ENCODE measurements at places on chromosomes 1 and 21.

GRCh38 chr1:6724517-6725141 is 23.0 kb upstream of the DNAJC11 start:
- DNase-seq: no peak

GRCh38 chr1:208445758-208446203 is 201.6 kb upstream of the PLXNA2 start:
- DNase-seq: no peak

DNA sequence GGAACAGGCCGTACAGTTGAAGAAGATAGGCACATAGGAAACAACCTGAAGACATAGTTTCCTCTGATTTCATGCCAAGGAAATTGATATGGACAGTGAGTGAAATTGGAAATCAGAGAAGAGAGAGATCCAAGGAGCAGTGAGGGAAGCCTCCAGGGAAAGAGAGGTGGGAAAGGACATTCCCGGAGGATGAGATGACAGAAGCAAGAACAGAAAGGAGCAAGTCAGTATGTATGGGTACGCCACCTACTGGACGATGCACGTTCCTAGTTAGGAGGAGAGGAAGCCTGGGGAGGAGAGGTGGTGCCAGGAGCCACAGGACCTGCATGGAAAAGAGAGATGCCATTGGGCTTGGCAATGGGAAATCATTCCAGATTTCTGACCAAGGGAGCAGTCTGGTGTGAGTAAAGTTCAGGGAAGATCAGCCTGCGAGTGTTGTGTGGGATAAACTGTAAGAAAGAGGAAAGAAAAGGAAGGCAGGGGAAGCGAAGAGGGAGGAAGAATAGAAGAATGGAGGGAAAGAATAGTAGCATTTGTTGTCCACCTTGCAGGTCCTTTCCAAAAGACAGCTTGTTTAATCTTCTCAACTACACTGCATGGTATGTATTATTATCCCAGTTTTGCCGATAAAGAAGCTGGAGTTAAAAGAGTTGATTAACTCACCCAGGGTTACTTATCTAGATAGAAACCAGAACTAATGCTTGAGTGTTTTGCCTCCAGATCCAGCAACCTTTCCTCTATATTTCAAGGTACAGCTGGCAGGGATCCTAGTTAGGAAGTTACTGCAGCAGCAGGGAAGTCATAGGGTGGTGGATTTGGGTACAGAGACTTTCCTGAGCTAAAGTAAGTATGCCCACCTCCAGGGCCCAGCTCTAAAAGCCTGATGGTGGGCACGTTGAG is 27.4 kb downstream of the C1orf116 start:
- peak; percentile 12 for DNase-seq

DNA sequence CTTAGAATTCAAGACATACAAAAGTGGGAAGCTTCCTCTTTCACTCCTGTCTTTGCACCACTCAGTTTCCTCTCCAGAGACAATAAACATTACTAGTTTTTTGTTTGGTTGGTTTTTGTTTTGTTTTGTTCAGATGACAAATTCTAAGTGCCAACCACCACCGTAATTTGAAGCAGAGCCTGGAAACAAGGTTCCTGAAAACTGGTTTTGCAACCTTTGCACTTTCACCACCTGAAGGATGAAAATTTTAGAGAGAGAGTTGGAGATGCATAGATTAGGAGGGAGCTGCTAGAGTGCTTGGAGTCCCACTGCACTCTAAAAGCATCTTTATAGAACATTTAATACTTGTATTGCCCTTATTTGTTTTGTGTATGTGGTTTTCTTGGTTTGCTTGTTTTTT is 20.2 kb upstream of the MGST3 start:
- DNase-seq: no peak

DNA sequence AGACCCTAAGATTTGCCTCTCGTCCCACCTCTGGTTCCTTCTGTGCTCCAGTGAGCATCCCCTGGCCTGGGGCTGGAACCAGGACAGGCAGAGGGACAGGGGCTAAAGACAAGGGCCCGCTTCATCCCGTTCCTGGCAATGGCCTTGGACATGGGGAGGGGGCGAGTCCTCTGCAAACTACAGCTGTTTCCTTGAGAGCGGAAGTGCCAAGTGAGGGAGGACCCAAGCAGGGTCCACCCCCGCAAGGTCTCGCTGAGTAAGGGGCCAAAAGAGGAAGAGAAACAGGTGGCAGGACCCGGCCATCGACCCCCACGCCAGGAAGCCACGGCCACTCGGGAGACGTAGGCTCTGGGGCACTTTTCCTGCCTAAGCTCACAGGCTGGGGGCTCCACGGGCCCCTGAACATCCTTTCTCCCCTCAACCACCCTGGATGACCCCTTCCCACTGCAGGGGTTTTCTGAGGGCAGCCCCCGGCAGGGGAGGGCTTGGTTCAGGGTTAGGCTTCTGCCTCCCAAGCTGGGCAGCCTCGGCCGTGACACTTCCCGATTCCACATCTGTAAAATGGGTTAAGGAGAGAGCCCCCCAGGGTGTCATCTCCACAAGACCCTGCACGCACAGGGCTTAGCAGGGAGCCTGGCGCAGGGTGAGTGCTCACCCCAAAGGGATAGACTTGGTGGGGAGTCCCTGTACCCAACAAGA is 17.9 kb upstream of the PLEKHG5 start:
- no peak for DNase-seq

- no peak for DNase-seq
These were observed 2.2 kb downstream of the PPP2R5A start for GRCh38 chr1:212287261-212287895.

GRCh38 chr1:198088360-198089071 is 68.3 kb upstream of the NEK7 start:
- no peak for DNase-seq

DNA sequence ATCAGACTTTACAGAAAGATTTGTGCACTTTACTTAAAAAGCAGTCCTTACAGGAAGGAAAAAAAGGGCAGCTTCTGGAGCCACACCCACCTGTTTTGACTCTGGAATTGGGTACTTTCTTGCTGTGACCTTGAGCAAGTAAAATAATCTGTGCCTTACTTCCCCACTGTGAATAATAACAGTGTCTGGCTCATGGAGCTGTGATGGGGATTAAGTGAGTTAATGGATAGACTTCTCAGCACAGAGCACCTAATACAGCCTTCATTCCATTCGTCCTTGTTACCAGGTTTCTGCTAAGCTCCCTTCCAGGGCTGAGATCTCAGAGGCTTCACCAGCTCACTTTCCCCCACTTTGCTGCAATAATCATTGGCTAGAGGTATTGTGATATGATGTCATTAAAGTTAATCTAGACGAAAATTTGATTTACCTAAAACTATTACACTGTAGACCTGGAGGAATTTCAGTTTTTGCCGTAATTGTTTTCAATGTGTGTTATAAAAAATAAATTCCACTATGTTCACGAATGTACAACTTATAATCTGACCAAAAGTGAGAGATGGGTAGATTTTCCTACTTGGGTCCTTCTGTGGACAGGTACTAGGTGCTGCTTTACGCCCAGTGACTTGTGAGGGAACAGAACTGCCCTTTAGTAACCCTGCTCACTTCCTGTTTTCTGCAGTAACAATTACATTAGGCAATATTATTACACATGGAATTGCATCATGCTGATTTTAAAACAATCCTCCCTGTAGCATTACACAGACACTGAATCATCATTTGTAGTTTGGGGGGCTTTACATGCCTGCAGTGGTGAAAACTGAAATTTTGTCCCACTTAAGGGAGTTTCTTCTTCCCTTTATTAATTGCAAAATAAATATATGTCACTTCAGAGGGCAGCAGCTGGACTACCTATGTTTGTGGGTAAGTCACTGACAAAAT is 19.7 kb upstream of the ABCG1 start:
- DNase-seq: no peak

- no peak for DNase-seq
These were observed 28.4 kb upstream of the CEP350 start for GRCh38 chr1:179925922-179926849.

GRCh38 chr1:22139066-22139594 is 3.8 kb downstream of the WNT4 start:
- no peak for DNase-seq

- no peak for DNase-seq
These were observed 26.1 kb downstream of the PKP1 start for GRCh38 chr1:201309416-201309815.

GRCh38 chr1:11874258-11874562 is 15.5 kb upstream of the NPPB start:
- DNase-seq: no peak

DNA sequence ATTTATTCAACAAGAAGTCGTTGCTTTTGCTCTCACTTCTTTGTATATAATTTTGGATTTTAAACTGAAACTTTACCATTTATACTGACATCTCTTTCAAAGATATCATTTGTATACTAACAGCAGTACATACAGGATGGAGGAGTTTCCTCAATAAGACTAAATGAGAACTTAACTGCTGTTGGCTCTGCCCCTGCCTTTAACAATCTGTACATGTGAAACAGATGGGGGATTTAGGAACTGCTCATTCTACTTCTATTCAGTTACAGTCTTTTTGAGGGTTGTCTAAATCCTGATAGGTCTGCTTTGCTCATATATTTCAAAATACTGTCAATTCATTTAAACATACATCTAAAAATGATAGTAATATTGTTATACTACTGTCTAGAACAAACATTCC is 663.2 kb downstream of the ADGRL2 start:
- DNase-seq: no peak

DNA sequence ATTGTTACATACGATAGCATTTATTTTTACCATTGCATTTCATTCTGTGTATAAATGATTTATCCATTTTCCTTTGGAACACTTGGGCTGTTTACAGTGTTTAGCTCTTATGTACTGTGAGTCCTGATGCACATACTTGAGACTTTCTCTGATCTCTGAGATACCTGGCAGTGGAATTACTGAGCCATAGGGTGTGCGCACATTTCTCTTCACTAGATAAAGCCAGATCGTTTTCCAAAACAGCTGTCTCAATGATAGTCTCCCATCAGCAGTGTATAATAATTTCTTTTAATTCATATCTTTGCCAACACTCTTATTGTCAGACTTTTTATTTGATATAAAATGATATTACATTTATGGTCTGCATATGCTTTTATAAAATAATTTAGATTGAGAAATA is 66.2 kb downstream of the VPS13D start:
- no peak for DNase-seq

DNA sequence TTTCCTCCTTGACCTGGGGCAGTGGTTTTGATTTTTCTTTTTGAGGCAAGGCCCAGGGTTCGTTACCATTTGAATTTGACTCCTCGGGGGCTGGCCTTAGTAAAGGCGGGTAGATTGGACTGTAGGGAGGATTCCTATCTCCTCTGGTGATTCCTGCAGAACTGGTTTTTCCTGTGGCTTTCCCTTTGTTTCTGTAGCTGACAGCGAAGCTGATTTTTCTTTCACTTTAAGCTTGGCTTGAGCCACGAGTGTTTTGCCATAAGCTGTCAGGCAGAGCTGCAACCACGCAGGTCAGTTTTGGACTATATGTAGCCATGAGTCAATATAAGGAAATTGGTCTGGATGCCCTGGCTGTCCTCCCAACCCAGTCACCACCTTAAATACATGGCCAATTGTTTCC is 28.7 kb upstream of the KCNJ15 start:
- DNase-seq: no peak

- no peak for DNase-seq
These were observed 11.2 kb downstream of the PRMT2 start for GRCh38 chr21:46646541-46647154.

- DNase-seq: no peak
These were observed 37.2 kb upstream of the ST6GALNAC3 start for GRCh38 chr1:76037324-76037723.

DNA sequence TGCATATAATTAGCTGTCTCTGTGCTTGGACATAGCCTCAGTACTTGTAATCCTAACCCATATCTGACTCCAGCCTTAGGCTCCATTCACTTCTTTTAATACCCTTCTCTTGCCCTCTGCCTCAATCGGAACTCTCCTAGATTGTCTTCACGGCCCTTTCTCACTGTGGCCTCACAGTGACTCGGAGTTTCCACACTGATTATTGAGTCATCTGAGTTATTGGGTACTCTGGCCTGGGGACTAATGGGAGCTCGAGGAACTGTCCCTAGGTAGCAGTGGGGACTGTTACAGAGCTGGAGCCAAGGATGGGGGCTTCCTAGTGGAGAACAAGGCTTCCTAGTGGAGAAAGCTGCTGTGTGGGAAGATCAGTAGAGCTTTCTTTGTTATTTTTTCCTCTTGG is 17.0 kb downstream of the TRAF5 start:
- no peak for DNase-seq

- DNase-seq: peak; percentile 62
These were observed 16.5 kb downstream of the STK40 start for GRCh38 chr1:36369061-36369861.

GRCh38 chr1:207418351-207418750 is 35.8 kb upstream of the CR2 start:
- no peak for DNase-seq

DNA sequence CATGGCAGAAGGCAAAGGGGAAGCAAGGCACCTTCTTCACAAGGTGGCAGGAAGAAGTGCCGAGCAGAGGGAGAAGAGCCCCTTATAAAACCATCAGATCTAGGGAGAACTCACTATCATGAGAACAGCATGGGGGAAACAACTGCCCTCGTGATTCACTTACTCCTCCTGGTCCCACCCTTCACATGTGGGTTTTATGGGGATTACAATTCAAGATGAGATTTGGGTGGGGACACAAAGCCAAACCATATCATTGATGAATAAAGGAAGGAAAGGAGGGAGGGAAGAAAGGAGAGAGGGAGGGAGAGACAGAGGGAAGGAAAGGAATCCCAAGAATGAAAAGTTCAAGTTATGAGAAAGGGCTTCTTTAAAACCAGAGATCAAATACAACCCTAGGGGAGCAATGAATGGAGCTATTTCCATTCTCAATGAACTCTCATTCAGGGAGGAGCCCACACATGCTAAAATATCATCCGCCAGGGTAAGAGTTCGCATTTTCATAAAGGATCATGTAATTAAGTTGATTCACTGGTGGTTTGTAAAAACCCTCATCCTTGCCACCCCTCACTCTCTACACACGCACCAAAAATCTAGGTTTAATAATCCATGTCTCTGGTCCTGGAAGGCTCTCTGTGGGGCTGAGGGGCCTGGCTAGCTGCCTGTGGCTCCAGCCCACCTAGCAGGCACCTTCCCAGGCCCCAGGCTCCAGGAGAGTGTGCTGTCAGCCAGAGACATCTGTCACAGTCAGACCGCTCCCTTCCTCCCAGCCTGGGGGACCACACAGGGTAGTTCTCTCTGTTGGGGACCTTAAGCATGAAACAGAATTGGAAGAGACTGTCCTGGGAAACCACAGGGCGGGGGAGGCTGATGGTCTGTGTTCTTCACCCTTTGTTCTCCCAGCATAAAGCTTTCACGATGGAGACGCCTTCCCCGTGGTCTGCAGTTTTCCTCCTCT is 94.0 kb downstream of the CCDC185 start:
- no peak for DNase-seq

DNA sequence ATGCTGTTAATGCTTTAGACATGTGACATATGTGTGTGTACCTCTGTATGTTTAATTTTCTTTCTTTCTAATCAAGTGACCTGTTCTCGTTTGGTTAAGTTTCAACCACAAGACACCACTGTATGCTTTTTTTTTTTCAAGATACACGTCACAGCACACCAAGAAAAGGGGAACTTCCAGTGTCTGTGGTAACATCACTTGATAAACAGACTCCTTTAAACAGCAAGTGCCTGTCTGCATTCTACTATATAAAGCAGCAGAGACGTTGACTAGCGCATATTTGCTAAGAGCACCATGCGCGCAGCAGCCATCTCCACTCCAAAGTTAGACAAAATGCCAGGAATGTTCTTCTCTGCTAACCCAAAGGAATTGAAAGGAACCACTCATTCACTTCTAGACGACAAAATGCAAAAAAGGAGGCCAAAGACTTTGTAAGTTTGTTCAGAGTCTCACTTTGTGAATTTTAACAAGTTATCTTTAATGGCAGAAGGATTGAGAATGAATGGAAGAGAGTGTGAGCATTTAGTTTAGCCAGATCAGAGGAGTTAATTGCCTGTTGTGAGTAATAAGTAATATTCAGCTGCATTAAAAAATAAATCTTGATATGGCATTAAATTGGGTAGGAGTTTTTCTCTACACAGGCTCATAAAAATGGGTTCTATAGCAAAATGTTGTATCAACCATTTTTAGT is at the start of gene RGS1:
RGS1 (plus strand) TSS at position 275 of the 691 bp plus-strand sequence; CDS start at position 295, 20 bp downstream.
- DNase-seq: peak; percentile 54

All from T-helper 2 cell treated with Interferon-gamma antibody and Interleukin-4, amounts not matched to agents 5 μg/mL and 100 μg/mL, for 36 hours (primary cell).